ENCODE measurements at places on chromosomes 2 and 18.

DNA sequence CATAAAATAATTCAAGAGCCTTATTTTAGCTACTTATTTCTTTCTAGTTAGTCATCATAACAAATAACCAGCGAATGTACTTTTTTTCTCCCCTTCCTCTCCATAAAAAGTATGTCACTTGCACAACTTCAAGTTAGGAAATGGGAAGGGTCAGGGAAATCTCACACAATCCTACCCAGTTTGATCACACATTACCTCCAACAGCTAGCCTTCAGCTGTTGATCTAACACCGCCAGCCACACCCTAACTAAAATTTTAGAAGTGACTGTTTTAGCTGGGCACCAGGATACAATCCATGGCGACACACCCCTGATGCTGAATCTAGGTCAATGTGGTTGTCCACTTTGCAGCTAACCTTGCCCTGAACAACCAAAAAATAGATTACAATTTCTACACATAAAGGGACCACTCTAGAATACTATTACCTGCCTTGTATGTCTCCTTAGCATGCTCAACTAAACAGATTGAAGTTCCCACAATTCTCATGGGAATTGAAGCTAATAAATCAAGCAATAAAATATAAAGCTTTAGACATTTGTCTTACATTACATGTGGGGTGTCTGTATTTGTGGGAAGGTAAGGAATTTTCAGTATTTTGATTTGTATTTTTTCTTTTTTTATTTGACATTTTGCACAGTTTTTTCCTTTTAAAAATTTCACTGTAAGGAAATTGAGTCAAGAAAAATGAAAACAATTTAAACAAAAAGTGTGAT lies 7.3 kb upstream of the COL3A1 start:
- DNase-seq = no peak

GRCh38 chr2:231575612-231576256 lies 16.9 kb upstream of the TEX44 start:
- DNase-seq = no peak

DNA sequence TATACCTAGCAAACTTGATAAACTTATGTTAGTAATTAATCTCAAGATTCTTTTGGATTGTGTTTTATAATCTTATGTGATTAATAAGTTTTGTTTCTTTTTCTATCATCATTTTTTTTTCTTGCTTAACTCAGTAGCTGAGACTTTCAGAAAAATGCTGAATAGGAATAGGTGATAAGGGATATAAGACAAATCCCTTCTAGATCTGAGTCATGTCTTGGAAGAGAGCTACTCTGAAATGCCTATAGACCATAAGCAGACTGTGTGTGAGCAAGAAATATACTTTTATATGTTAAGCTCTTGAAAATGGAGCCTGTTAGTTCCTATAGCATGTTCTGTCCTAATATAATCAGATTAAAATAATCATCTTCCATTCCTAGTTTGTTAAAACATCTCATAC lies 29.6 kb downstream of the CYBRD1 start:
- DNase-seq = no peak

DNA sequence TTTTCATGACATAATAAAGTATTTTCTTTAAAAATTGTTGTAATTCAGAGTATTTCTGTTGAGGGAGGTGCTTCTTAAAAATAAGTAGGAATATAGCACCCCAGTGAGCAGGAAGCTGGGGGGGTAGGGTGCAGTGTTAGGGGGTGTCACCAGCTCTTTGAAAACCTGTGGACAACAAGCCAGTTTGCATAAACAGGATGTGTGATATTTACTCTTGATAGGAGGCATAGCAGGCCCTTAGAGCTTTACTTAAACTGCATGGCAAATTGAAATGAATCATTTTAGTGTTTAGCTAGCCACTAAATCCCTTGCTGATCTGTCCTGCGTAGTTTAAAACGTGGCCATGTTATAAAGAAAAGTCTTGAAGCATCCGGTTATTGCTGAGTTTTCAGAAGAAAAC lies 8.4 kb downstream of the TGIF1 start:
- DNase-seq = no peak

DNA sequence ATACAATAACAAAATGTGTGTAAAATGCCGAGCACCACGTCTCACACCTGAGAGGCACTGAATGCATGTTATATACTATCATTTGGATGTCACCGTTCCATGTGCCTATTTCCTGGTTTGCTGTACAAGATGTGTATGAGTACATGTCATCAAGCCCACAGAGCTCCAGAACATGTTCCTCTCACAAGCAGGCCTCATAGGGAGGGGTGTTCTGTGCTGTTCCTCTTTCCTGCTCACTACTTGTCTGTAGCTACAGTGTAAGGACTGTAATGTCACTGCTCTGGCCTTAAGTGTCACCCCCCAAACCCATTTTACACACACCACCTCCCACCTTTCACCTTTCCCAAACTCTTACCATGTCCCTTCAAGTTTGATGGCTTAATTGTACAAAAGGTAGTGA lies 1.8 kb downstream of the AFF3 start:
- no peak for DNase-seq

DNA sequence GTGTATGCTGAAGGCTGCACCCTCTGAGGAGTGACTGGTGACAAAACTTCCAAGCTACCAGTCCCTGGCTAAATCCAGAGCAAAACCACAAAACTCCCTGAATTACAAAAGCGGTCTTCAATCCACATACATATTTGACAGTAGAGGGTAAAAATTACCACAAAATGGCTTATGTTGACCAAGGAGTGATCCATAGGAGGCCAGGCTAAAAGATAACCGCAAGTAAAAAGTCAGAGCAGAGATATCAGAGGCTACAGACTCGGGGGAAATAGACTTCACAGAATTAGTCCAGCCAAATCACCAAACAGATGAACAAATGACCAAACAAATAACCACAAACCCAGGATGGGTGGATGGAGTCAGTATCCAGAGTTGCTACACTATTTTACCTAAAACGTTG lies 19.4 kb downstream of the STARD6 start:
- no peak for DNase-seq

All from thymus (tissue), 14 donors.